RWPE2 (cell line): ENCODE measurements at places on chromosomes 11 and 22.

- no peak for DNase-seq
These were observed 432.9 kb upstream of the CNTN5 start for GRCh38 chr11:98587884-98588283.

DNA sequence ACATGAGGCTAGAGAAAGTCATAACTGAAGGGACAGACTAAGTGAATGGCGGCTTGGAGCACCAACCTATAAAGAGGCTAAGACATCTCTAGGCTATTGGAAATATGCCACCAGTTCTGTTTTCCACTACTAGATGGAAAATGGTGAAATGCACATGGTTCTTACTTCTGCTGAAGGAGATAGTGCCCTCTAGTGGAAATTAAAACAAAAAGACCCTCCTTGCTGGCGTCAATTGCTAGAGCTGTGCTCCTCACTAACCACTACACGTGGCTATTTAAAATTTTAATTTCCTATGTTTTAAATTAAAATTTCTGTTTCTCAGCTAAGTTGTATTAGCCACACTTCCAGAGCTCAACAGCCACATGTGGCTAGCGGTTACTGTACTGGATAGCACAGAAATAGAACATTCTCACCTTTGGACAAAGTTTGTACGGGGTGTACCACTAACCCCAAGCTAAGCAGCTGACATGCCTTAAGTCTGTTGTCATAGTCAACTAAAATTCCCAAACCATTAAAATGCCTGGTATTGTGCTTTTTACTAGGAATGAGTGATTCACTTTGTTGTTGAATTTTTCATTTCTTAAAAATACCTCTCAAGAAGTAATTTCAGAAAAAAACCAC, 34.1 kb upstream of the CALCA start:
- DNase-seq: no peak

DNA sequence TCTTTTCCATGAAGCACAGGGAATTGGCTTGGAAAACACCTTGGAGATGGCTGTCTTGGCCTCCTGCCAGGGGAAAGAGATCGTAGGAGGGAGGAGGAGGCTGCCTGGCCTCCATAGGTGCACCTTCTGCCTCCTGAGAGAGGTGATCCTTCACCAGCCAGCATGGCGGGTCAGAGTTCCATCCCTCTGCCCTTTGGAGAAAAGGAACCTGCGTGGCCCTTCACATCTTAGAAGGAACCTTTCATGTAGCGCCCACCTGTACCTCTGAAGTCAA, 58.2 kb upstream of the DRD2 start:
- DNase-seq: no peak

- DNase-seq: no peak
These were observed 75.2 kb downstream of the PTPRJ start for GRCh38 chr11:48055292-48056132.

DNA sequence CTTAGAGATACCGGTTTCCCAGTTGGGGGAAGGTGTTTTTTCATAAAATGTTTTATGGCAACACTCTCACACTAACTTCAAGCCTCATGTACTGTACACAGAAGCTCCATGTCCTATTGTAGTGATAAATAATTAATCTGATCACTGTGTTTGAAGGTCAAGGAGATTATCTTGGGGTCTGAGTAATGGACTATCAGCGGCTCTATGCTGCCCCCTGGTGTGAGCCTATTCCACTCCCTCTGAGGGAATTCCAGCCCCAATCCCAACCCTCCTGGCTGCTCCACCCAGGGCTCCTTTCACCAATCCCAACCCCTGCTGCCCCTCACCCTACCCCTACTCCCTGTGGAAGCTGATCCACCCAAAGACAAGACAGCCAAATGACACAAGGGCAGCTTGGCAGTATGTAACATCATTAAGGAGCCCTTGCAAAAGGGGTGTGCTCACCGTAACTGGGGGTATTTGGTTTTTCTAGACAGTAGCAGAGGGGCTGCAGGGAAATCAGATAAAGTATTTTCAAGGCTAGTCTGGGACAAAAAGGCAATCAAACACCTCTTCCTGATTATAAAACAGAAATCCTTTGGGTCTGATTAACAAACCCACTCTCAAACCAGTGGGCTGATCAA, 22.3 kb downstream of the HPS4 start:
- DNase-seq: no peak
